Glomerular endothelial cell (primary cell): ENCODE measurements at places on chromosomes 5 and 9.

DNA sequence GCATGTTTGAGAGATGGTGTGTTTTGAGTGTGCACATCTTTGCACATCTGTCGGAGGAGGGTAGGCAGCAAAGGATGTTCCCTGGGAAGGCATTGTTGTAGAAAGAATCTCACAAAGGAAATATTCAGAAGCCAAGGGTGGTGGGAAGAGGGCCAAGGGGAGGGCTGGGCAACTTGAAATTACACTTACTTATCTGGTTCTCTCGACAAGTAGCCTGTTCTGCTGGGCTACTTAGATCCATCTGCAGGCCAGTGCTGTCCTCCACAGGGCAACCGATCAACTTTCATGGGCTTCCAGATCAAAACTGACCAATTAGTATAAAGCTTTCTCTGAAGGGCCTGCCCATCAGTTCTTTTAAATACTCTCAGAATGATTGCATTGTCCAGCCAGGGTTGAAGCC lies 495.2 kb downstream of the GADD45G start:
- DNase-seq = no peak

DNA sequence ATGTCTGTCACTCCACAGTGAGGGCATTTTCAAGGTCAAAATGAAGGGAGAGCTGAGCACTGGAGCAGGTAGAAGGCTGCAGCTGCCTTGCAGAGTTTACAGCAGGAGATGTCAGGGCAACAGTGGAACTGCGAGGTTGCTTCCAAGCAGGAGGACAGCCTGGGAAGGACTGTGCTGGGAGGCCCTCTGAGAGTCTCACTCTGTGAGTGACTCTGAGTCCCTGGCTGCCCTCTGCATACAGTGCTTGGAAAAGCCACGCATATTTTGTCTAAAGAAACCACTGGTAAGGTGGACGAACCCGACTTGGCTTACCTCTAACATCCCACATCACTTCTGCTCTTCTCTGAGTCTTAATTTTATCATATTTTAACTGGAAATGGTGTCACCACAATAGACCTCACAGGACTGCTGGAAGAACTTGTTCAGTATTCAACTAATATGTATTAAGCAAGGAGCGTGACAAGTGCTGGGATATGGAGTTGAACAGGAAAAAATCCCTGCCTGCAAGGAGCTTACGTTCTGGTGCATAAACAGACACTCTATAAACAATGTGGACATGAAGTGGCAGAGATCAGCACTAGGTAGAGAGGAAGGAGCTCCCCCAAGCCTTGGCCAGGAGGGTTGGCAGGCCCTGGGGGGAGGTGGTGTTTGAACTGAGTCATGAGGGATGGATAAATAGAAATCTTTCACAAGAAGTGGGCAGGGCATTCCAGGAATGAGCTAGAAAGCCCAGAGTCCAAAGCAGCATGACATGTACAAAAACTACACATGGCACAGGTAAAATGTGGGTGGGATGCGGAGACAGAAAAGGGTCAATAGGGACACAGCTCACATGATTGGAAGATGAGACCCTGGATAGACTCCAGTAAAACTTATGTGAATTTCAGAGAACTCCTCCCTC lies 64.0 kb upstream of the FOXE1 start:
- no peak for DNase-seq

DNA sequence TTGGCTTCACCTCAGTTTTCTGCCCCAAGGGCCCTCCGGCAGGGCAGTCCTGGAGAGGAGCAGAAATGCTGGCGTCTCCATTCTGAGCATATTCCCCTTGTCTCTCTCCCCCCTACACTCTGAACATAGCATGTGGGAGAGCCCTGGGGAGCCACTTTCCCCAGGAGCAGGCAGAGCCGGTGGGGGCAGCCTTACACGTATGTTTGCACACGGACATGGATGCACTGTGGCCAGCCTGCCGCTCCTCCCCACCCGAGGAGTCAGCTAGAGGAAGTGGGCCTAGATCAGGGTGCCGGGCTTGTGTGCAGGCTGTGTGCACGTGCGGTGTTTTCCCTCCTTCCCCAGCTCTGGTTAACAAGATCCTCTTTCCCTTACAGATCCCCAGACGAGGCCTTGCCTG lies 25.4 kb upstream of the POMT1 start:
- no peak for DNase-seq

- DNase-seq = no peak
These were observed 576.9 kb downstream of the BNC2 start for GRCh38 chr9:16293610-16294009.

DNA sequence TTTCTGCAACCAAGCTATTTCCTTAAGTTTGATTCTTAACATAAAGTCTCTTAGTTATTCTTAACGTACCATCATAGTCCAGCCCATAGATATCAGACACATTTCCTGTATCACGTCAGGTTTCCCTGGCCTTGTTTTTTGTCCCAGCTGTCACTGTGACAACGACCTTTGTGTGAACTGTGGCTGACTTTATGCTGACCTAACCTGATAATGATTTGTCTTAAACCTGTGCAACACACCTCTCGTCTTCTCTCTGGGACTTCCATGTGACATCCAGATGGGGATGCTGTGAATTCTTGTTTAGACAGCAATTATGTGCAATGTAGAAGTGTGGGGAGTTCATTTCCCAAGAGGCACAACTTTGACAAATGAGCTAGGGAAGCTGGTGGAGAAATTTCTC lies 662.8 kb downstream of the PTPRD start:
- DNase-seq = no peak

DNA sequence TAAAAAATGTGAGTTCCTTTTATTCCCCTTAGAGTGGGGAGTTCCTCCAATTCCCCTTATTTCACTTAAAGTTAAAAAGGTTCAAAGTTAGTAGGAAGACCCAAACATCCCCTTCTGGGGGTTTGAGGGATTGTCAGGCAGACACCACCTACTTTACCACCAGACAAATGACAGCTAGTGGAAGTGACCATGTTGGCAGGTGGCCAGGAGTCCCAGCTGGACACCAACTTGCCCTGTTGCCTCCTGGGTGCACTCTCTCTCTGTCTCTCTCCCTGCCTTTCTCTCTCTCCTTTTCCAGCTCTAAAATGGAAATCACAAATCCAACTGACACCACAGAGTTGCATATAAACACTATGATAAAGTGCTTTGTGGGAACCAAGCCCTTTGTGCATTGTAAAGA lies 307.7 kb upstream of the TLE4 start:
- DNase-seq = no peak
